ENCODE measurements at places on chromosomes 3 and 15. TPM values are rescaled to one million over a fixed set of nuclear protein-coding genes. Genes with fewer than 3 reads are reported as not detected.

- H3K4me1 ChIP-seq: no peaks in the 10 kb centered on the region
- H3K4me3 ChIP-seq: no peak overlapping the region
- H3K36me3 ChIP-seq: no peaks in the 10 kb centered on the region
- H3K27me3 ChIP-seq: no peaks in the 10 kb centered on the region
- DNase-seq: no peak
Observed at GRCh38 chr3:145628211-145628610, 532.8 kb downstream of the PLOD2 start.

- no peak for DNase-seq
- no peak overlapping the region for H3K4me3 ChIP-seq
- peaks cover 2% of the 10 kb centered on the region for H3K27me3 ChIP-seq
- H3K36me3 ChIP-seq: no peaks in the 10 kb centered on the region
- no peak overlapping the region for H3K27ac ChIP-seq
- H3K4me1 ChIP-seq: no peaks in the 10 kb centered on the region
Observed at GRCh38 chr3:24582431-24583403, 88.1 kb upstream of the THRB start.

DNA sequence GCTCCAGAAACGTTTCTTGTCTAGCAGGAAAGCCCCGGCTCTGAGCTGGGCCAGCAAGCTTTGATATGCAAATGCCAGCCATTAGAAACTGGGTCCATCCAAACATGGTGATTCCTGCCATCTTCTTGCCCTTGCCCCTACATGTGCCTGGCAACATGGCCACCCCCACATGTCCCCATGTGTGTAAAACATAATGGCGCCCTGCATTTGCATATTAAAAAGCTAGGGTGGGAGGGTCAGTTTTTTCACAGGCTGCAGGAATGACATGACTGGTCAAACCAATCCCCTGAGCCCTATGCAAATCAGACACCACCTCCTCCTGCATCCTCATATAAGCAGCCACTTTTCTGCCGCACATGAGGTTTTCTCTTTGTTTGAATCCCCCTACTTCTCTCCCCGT is 21.2 kb downstream of the GPR156 start:
- no peaks in the 10 kb centered on the region for H3K36me3 ChIP-seq
- no peak overlapping the region for H3K27ac ChIP-seq
- H3K4me3 ChIP-seq: no peak overlapping the region
- DNase-seq: no peak
- H3K4me1 ChIP-seq: no peaks in the 10 kb centered on the region

DNA sequence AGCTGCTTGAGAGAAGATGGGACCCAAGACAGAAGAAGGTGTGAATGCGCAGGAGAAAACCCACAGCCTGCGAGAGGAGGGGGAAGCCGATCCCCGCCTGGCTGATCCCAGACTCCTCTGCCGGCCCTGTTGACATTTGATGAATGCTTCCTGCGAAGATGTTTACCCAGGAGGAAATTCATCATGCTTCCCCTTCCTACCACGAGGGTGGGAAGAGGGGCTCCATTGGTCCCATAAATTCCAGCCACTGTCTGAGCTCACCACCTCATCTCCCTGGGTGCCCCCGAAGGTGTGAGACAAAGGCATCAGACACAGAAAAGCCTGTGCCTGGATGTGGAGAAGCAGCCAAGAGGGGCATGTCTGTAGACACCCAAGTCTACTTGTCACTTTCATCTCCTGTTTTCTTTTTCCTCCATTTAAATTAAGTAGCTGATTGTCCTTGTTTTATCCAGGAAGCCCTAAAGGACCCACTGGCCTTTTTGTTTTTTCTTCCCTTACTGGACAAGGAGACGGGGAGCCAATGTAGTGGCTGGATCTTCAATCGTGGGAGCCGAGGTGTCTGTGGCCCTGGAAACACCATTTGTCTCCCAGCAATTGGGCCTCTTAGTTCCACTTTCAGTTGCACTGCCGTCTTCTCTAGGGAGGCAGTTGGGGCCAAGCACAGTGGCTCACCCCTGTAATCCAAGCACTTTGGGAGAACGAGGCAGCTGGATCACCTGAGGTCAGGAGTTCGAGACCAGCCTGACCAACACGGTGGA is 95.3 kb upstream of the HES1 start:
- no peaks in the 10 kb centered on the region for H3K36me3 ChIP-seq
- H3K4me3 ChIP-seq: no peak overlapping the region
- H3K27ac ChIP-seq: no peak overlapping the region
- H3K4me1 ChIP-seq: peaks cover 4% of the 10 kb centered on the region
- no peaks in the 10 kb centered on the region for H3K27me3 ChIP-seq

GRCh38 chr15:37002041-37002672 is 98.2 kb downstream of the MEIS2 start:
- no peaks in the 10 kb centered on the region for H3K36me3 ChIP-seq
- no peak overlapping the region for H3K4me3 ChIP-seq
- no peaks in the 10 kb centered on the region for H3K27me3 ChIP-seq
- DNase-seq: no peak

The DNASE1L3 gene
- not detected for total RNA-seq

The SLC22A13 gene
- not detected for total RNA-seq

DNA sequence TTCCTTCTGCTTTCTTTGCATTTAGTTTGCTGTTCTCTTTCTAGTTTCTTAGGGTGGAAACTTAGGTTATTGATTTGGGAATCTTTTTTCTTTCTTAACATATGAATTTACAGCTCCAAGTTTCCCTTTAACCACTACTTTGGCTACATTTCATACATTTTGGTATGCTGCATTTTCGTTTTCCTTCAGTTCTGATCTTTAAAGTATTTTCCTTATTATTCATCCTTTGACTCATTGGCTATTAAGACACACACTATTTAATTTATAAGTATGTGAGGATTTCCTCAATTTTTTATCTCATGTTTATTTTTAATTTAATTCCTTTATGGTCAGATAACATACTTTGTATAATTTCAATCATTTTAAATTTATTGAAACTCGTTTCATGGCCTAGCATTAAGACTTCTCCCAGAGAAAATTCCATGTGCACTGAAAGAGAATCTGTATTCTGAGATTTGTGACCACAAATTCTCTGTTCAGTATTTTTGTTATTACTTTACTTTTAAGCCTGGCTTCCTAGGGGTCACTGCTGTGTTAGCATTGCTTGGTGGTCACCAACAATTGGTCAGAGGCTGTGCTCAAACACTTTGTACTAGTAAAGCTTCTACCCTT is 87.7 kb downstream of the CFAP20DC start:
- no peak overlapping the region for H3K4me3 ChIP-seq
- H3K36me3 ChIP-seq: no peaks in the 10 kb centered on the region
- H3K4me1 ChIP-seq: no peaks in the 10 kb centered on the region
- DNase-seq: no peak
- H3K27ac ChIP-seq: no peak overlapping the region

The ZNF662 gene
- total RNA-seq: 1.5 TPM

- H3K27me3 ChIP-seq: no peaks in the 10 kb centered on the region
- H3K4me3 ChIP-seq: no peak overlapping the region
- H3K4me1 ChIP-seq: peaks cover 64% of the 10 kb centered on the region
- peak overlapping the region; percentile 67 for H3K27ac ChIP-seq
- H3K36me3 ChIP-seq: peaks cover 31% of the 10 kb centered on the region
- no peak for DNase-seq
Observed at GRCh38 chr3:152447511-152447910, 178.8 kb downstream of the MBNL1 start.

The CHRNA3 gene
- total RNA-seq: not detected

DNA sequence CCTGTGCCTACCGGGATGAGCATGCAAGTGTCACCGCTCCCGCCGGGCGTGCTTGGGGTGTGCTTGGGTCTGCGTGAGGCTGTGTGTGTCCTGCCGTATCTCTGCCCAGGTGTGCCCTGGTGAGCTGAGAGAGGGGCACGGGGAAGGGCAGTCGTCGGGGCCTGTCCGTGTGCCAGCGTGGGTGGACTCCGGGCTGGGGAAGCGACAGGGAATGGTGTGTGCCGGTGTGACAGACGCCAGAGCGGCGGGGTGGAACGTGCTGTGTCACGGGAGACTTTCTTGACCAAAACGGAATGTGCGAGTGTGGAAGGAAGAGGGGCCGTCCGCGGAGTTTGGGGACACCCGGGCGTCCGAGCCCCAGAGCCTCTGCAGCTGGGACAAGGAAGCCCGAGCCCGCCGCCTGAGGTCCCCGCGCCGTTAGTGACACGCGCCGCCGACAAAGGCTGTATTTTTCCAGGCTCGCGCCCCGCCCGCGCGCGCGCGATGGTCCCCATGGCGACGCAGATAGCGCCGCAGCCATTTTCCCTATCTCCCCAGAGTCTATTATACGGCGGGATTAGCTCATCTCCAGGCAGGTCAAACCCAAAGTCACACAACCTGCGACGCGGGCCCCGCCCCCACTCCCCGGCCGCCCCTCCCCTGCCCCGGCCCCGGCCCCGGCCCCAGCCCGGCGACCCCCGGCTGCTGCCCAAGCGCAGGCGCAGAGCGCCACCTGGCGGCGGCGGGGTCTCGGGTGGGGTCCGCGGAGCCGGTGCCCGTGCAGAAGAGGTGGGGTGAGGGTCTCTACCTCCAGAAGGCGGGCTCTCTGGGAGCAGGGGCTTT is 4.5 kb upstream of the GATA2 start:
- H3K4me1 ChIP-seq: peaks cover 3% of the 10 kb centered on the region
- H3K4me3 ChIP-seq: peak overlapping the region; percentile 68

- no peak overlapping the region for H3K27ac ChIP-seq
- no peaks in the 10 kb centered on the region for H3K27me3 ChIP-seq
- no peak overlapping the region for H3K4me3 ChIP-seq
Observed at GRCh38 chr3:40044487-40044886, 235.1 kb downstream of the MYRIP start.

The SLC24A5 gene
- not detected for total RNA-seq

GRCh38 chr3:183854318-183855035 is 29.1 kb upstream of the MAP6D1 start:
- no peak overlapping the region for H3K4me3 ChIP-seq
- DNase-seq: no peak
- H3K4me1 ChIP-seq: no peaks in the 10 kb centered on the region
- H3K36me3 ChIP-seq: peaks cover 35% of the 10 kb centered on the region

DNA sequence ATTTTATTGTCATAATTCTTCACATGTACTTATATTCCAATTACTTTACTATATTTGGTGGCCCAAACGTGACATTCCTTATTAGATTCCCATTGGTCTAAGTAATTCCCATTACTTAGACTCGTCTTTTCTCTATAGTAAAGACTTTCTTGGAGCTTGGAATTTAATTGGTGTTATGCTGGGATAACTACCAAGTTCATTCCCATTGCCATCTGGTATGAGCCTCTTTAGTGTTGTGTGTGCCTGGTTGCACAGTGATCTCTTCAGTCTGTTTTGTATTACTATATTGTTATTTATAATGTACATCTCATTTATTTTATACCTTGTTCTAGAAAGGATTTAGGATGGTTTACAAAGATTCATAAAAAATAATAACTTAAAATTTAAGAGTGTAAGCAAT is 27.8 kb downstream of the TMEM108 start:
- H3K4me1 ChIP-seq: no peaks in the 10 kb centered on the region
- H3K36me3 ChIP-seq: no peaks in the 10 kb centered on the region
- DNase-seq: no peak
- H3K4me3 ChIP-seq: no peak overlapping the region
- H3K27me3 ChIP-seq: peaks cover 5% of the 10 kb centered on the region

DNA sequence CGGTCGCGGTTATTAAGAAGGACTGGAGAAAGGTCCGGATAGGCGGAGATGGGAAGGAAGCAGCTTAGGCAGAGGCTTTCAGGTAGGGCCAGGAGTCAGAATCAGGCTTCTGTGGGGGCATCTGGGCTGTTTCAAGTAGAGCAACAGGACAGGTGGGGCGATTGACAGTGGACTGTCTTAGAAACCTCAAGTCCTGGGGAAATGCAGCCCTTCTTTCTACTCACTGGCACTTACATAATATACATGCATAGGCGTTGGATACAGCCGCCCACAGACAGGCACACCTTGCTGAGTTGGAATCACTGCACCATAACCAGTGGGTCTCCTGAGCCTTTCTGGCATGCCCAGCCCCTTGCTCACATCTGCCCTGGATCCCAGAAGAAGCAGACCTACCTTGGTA is 730 bp downstream of the MYD88 start:
- H3K4me1 ChIP-seq: peaks cover 44% of the 10 kb centered on the region
- peak overlapping the region; percentile 99 for H3K27ac ChIP-seq
- no peak for DNase-seq
- H3K4me3 ChIP-seq: peak overlapping the region; percentile 88
- peaks cover 24% of the 10 kb centered on the region for H3K36me3 ChIP-seq

The HOMER2 gene
- 2.3 TPM for total RNA-seq

The CKMT1B gene
- 0.29 TPM for total RNA-seq

GRCh38 chr3:151995091-151995490 is 121.6 kb downstream of the SUCNR1 start:
- H3K4me3 ChIP-seq: no peak overlapping the region
- H3K27me3 ChIP-seq: no peaks in the 10 kb centered on the region
- H3K36me3 ChIP-seq: no peaks in the 10 kb centered on the region
- DNase-seq: no peak
- no peak overlapping the region for H3K27ac ChIP-seq

The CSK gene
- 272 TPM for total RNA-seq

The NPAP1 gene
- not detected for total RNA-seq

The CISH gene
- total RNA-seq: 136 TPM

DNA sequence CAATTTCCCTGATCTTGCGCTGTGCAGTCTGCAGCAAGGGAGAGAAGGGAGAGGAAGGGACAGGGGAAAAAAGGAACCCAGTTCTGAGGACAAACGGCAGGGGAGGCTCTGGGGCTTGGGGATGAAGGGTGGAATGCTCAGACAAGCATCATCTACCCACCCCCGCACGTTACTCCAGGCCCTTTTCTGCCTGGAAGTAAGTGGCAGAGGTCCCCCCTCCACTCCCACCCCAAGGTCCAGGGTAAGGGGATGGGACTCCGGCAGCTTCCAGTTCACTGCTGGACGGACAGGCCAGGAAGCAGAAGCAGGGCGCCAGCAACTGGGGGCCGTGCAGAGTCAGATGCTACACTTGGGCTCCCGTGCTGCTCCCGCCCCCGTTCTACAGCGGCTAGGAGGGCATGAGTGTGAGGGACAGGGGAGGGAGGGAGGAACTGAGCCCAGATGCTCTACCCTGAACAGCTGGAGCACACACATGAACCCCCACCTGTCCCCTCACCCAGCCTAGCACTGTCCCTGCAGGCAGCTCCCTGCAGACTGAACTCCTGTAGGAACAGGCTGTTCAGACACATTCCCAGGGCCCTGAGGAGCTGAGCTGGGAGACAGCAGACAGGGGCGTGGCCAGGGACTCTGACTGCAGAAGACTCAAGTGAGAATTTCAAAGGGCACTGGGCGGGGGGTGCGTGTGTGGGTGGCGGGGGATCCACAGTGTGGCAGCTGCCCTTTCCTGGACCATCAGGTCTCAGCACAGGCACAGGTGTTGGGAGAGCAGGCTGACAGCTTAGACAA is 59.7 kb downstream of the SENP2 start:
- H3K4me1 ChIP-seq: no peaks in the 10 kb centered on the region
- peaks cover 8% of the 10 kb centered on the region for H3K27me3 ChIP-seq
- no peaks in the 10 kb centered on the region for H3K36me3 ChIP-seq
- H3K27ac ChIP-seq: no peak overlapping the region
- H3K4me3 ChIP-seq: no peak overlapping the region
- DNase-seq: no peak

The UBA7 gene
- total RNA-seq: 97.7 TPM

GRCh38 chr3:55719508-55719907 is 232.4 kb upstream of the WNT5A start:
- H3K4me1 ChIP-seq: no peaks in the 10 kb centered on the region
- DNase-seq: no peak
- no peak overlapping the region for H3K4me3 ChIP-seq
- no peaks in the 10 kb centered on the region for H3K36me3 ChIP-seq
